ENCODE measurements at places on chromosomes 2 and 18.

DNA sequence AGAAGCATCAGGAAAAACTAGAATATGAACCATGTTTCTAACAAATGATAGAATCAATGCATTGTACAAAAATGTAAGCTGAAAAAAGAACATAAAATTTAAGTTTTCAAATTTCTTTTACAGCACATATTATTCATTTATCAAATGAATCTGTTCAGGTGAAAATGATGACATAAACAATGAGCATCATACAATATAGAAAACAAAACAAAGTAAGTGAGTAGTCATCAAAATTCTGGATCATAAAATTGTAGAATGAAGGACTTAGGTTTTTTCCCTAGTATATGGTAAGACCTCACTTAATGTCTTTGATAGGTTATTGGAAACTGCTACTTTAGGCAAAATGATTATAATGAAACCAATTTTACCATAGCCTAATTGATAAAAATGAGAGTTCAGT is 427.0 kb upstream of the KCNH7 start:
- no peak for DNase-seq

- DNase-seq, result no peak
Observed at GRCh38 chr2:238582159-238582558, 155.4 kb downstream of the ASB1 start.

DNA sequence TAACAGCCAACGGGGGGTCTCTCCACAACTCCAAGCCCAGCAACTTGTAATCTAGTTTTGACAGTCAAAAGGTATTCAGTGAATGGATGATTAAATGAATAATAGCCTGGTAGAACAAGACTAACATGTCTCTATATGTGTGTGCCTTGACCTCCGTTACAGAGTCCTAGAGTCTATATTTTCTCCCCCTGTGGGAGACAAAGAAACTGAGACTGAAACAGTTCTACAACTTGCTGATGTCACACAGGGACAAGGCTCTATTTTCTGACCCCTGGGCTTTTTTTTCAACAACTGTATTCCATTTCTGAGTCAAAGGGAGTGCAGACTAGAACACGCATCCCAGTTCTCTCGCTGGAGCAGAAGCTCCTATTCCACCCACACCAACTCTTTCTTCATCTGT is 223.6 kb upstream of the AGAP1 start:
- no peak for DNase-seq

DNA sequence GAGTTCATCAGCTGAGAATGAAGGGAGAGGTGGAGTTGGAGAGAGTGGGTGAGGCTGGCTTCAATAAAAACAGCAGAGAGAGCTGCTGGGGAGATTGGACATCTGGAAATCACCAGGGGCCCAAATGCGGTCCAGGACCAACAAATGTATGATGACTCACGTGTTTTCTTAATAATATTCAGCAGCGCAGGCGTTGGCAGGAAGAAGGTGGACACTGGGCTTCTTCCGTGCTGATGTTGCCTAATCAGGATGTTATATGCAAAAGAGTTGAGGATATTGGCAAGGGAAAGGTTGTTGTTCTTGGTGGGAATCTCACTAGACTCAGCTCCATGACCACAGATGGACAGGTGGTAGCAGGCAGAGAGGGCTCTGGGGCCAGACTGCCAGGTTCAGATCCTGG is 12.8 kb upstream of the PLA2R1 start:
- DNase-seq, result no peak

DNA sequence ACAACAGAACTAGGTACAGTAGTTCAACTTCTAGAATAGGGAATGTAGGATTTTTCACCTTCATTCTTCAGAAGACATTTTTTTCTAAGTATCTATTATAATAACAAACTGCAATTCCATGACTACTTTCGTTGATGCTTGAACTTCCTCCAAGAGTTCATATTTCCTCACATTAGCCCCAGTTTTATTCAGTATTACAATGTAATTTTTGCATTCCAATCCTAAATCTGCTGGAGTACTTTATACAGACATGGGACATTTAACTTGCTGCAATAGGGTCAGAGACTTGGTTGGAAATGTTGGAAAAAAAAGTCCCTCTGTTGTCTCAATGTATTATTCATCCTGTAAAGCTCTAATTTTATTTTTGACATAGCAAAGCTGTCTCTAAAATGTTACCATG is 19.6 kb upstream of the FTCDNL1 start:
- DNase-seq, result no peak

- DNase-seq, result no peak
Observed at GRCh38 chr2:107002735-107003134, 116.8 kb upstream of the ST6GAL2 start.

DNA sequence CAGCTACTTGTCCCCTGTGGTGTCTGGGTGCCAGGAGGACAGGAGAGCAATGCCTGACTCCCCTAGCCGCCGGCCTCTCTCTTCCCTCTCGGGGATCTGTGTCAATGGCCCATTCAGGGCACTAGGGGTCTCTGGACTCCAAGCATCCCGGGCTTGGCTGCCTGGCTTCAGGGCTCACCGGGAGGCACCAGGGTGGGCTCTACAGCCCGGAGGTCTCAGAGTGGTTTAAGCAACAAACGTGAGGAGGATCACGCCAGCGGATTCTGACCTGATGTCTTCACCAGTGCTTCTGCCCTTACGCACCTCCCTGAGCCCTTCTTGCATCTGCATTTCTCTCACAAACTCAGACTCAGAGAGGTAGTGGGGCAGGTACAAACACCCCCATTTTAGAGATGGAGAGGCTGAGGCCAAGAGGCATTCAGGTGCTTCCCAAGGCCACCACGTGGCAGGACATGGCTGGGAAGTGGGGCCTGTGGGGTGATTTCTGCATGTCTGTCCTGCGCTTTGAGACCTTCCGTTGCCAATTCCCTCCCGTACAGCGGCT is 243.0 kb downstream of the CELF4 start:
- no peak for DNase-seq

GRCh38 chr2:193966590-193966989 is 1690.4 kb upstream of the SLC39A10 start:
- DNase-seq, result no peak

GRCh38 chr2:174752403-174753037 is 11.8 kb downstream of the CHRNA1 start:
- no peak for DNase-seq

DNA sequence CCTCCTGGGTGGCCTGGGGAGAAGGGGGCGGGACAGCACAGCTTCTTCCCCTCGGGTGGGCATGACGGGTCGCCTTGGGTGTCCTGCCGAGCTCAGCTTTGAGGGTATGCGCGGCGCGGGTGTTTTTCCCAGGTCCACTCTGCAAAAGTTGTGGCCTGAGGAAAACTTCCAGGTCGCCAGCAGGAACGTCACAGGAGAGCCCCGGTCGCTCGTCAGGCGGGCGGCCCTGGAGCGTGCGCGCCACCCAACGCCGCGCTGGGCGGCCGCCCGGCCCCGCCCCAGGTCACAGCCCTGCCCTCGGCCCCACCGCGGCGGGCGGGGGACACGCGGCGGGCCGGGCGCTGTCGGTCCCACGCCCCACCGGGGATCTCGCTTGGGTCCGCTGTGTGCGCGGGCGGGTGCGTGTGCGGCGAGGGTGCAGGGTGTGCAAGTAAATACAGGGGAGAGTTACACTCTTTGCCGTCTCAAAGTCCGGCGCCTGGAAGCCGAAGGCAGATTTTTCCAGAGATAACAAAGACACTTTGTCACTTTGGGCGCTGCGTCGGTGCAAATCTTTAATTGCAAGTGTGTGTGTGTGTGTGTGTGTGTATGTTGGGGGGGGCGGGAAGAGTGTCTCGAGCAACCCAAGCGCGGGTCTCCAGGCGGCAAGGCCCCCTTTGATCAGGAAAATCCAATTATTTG is 616 bp upstream of the SP5 start:
- no peak for DNase-seq

GRCh38 chr2:3505771-3506170 is 13.6 kb downstream of the ADI1 start:
- no peak for DNase-seq

DNA sequence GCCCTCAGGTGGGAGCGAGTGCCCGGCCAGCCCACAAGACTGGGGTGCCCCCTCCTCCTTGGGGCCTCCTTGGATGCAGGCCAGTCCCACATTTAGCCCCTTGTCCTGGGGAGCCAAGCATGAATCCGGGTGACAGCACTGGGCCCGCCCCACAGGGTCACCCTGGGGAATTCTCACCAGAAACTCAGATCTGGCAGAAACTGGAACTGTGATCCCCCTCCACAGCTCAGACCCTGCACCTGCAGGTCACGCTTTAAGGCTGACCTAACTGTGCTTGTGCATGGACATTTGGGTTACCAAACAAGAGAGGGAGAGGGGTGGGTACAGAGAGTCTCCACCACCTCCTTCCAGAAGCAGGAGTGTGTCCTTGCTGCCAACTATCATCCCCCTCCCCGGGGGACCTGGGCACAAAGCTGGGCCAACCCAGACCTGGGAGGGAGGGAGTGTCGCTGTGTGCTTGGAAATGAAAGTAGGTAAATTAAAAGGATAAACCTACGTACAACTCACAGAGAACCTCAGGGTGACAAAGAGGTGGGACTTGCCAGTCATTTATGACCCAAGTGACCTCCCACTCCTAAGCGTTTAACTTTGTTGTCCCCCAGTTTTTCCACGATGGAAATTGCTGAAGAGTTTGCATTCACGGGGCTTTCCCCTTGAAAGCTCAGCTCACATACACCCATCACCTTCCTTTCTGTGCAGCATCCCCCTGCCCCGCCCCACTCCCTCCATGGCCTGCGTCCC is 9.1 kb downstream of the ITM2C start:
- DNase-seq, result no peak

- no peak for DNase-seq
Observed at GRCh38 chr2:182448371-182448770, 21.5 kb upstream of the PDE1A start.

DNA sequence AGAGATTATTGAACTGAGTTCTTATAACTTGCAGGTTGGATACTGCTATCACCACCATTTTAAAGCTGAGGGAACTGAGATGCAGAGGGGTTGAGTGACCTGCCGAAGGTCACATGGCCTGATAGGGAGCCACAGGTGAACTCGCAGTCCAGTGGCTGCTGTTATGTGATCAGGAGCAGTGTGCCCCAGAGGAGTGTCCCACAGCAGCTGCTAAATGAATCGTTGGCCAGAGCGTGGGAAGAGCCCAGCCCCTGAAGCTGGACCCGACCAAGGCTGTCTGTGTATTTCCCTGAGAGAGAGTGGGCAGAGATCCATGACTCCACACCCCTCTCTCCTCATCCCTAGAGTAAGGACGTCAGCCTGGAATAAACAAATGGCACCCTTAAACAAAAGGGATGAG is 26.7 kb upstream of the PRLH start:
- no peak for DNase-seq

DNA sequence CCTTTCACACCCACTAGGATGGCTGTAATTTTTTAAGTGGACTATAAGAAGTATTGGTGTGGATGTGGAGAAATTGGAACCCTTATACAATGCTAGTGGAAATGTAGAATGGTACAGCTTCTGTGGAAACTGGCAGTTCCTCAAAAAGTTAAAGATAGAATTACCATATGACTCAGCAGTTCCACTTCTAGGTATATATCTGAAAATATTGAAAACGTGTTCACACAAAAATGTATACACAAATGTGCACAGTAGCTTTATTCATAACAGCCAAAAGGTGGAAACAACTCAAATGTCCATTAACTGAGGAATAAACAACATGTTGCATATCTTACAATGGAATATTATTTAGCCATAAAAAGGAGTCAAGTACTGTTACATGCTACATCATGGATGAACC is 17.7 kb downstream of the TANK start:
- DNase-seq, result no peak

GRCh38 chr18:48186131-48186766 is 222.9 kb downstream of the ZBTB7C start:
- no peak for DNase-seq

DNA sequence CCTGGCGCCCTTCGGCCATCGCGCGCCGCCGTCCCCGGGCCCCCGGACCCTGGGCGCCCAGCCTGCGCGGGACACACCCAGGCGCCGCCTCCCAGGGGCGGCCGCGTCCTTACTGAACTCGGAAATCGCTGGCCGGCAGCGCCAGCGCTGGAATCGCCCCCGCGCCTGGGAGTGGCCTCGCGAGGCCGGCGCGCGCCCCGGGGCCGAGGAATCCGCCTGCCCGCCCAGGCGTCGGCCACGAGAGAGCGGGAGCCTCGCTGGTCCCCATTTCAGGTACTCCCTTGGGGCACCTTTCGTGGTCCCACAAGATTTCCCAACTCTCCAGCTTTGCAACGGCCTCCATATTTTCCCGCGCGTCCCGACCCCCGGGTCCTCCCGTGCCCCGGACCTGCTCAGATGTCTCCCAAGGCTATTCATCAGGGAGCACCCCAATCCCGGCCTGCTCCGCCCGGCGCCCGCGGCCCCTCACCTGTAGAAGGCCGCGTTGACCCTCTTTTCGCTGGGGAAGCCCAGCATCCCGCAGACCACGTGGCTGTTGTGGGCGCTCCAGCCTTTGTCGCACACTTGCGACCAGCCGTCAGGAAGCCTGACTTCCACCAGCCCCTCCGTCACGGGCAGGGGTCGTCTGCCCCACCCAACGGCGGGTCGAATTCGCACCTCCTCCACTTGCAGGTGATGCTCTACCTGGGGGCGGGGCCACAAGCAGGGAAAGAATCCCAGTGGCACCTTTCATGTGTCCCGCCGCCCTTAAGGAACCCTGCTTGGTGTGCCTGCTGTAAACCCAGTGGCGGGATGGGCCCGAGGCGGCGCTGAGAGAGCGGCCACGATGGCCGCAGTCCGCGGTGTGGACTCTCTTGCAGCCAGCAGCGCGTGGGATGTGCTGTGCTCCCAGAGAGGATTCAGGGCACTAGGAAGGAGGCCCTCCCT is 4.6 kb downstream of the LOXL3 start:
- no peak for DNase-seq

- DNase-seq, result no peak
Observed at GRCh38 chr2:39437522-39438296, 624 bp upstream of the MAP4K3 start.

DNA sequence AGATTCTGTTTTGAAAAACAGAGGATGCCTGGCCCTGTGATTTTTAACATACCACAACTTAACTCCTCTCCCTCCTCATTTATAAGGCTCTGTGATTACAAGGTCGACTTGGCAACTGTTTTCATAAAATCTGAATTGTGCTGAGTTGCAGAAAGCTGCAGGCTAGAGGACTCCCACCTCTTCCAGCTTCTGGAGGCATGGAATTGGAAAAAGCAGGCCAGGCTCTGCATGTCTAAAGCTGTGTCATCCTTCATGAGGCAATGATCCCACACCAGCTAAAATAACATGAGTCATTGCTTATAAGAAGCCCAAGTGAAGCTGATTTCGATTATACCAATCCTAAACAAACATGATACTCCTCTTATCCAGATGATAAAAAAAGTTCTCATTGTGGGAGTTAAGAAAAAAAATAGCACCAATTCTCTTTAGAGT is 11.7 kb downstream of the ARHGAP28 start:
- DNase-seq, result no peak

GRCh38 chr2:124025171-124025580 is at the start of gene CNTNAP5:
CNTNAP5 (plus strand) TSS chr2:124025287; CDS start chr2:124025651, 364 bp downstream.
- DNase-seq, result no peak

- no peak for DNase-seq
Observed at GRCh38 chr2:77602771-77603170, 80.6 kb upstream of the LRRTM4 start.

- no peak for DNase-seq
Observed at GRCh38 chr2:79717364-79718007, 204.6 kb downstream of the CTNNA2 start.

DNA sequence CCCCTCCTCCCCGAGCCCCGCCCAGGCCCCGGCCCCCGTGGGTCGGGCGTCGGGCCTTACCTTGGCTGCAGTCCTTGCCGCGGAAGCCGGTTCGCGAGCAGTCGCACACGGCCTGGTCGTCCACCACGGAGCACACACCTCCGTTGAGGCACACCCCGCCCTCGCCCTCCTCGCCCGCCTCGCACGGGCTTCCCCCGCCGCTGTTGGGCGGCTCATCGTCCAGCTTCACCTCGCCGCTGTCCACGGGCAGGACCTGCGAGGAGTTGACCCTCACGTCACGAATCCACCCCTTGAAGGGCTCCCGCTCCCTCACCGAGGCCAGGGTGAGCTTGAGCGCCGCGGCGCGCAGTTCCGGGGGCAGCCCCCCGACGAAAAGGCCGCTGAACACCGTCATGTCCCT is 4.5 kb downstream of the NRXN1 start:
- DNase-seq, result no peak
